Activated naive CD4-positive, alpha-beta T cell (primary cell): ENCODE measurements at places on chromosomes 2 and 18.

DNA sequence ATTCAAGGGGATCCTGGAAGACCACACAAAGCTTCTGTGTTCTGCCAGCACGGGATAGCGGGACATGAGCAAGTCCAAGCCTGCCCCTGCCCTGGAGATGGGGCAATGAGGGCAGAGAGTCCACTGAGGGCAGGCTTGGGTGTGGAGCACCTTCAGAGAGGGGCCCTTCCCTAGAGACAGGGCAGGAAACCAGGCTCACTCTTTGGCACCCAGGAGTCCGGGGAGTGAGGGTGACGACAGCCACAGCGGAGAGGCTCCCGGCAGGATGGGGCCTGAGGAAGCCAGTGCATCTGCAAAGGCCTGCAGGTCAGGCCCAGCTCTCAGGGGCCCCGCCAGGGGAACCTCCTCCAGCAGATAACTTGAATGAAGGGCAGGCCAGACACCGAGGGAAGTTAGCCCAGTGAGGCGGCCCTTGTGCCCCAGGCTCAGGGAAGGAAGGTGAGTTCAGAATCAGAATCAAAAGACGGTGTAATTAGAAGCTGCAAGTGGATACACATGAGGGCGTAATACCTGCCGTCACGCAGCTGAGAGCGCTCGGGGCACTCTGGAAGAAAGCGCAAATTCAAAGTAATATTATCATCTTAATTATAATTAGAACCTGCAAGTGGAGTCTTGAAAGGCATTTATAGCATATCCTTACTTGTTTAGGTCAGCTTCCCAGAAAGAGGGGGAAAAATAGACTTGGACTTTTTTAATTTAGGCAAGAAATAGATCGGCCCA is 142.6 kb upstream of the LGALSL start:
- no peak for DNase-seq

DNA sequence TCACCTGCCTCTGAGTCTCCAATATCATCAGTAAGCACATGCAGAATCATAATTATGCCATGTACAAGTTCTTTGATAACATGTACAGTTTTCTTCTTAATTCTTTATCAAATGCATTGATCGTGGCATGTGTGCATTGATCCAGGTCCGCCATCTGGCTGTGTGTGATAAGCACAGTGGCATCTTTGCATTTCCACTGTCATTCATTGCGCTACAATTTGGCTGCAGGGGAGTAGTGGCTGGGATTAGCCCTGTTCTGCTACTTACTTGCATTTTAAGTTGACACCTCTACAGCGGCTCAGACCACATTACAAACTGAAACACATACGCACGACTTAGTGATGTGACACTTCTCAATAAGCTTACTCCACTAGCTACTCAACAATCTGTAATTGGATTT is 83.6 kb upstream of the OTX1 start:
- DNase-seq, result no peak

- DNase-seq, result no peak
Observed at GRCh38 chr2:223625652-223626051, 23.5 kb upstream of the SCG2 start.

GRCh38 chr2:2913601-2914120 is 464.0 kb downstream of the EIPR1 start:
- DNase-seq, result no peak

DNA sequence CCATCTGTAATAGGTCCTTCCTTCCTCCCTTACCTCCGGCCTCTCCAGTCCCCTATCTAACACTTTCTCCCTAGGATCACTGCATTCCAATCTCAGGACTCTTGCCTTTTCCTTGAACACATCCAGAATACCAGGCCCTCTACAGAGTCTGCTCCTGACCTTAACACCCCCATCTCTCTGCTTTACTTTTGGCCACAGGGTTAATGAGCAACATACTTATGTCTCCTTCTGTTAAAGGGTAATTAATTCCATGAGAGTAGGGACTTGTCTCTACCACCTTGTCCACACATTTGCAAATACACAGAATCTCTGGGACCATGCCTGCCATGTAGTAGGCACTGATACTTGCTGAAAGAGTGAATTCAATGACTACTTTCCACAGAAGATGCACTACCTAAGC is 94.9 kb downstream of the COBLL1 start:
- no peak for DNase-seq

DNA sequence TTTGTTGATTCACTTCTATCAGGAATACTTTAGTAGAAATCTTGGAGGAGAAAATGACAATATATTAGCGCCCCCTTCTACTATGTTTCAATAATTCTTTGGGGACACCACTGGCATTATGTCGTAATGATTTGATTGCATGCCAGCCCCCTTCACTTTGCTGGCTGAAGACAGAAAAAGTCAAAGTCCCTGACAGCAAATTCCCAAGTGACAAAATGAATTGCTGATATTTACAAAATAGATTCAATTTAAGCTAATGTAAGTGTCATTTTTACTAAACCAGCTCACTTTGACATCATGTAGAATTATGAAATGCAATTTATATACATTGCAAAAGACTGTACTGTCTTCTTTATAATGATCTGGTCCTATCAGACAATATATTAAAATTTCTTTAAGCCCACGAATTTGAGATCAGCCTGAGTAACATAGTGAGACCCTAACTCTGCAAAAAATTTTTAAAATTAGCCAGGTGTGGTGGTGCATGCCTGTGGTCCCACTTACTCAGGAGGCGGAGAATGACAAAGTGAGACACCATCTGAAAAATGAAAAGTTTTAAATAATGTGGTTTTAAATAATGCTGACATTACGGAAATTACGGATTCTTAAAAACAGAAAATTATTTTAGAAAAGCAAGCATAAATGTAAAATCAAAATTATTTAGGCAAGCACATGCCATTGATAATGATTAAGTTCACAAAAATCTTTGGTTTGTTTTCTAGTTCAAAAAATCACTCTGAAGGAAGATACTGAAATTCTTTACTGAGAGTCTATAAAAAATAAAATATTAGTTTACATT is 520.1 kb upstream of the PKDCC start:
- no peak for DNase-seq

GRCh38 chr2:132392221-132392620 is 24.4 kb upstream of the GPR39 start:
- no peak for DNase-seq

DNA sequence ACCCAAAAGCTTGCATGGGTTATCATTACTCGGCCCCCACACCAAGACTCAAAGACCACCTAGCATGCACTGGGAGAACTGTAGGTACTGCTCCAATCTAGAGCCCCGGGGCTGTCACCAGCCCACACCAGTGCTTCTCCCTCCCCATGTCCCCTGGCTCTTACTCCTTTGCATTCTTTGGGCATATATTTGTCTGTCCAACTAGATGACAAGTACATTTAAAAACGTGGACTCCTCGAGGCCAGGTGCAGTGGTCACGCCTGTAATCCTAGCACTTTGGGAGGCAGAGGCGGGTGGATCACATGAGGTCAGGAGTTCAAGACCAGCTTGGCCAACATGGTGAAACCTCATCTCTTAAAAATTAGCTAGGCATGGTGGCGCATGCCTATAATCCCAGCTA is 7.8 kb downstream of the AFG3L2 start:
- no peak for DNase-seq

GRCh38 chr2:156229724-156230362 is 102.7 kb downstream of the NR4A2 start:
- no peak for DNase-seq

GRCh38 chr18:2625217-2625616 is 30.3 kb upstream of the SMCHD1 start:
- DNase-seq, result no peak

DNA sequence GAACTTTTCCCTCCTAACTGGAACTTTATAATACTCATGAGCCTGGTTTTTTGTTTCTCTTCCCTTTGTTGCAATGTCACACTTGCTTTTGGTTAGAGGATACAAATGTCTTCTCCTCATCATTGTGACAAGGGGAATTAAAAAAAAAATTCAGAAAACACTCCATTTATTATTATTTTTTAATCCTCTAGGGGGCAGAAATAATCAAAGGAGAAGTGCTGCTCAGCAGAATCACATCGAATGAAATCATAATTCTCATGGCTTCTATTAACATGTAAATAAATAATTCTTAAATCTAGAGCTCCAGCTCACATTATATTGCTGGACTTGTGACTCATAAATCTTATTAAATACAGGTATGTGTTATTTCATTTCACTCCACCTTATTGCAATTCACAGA is 273.8 kb downstream of the TRIB2 start:
- no peak for DNase-seq

DNA sequence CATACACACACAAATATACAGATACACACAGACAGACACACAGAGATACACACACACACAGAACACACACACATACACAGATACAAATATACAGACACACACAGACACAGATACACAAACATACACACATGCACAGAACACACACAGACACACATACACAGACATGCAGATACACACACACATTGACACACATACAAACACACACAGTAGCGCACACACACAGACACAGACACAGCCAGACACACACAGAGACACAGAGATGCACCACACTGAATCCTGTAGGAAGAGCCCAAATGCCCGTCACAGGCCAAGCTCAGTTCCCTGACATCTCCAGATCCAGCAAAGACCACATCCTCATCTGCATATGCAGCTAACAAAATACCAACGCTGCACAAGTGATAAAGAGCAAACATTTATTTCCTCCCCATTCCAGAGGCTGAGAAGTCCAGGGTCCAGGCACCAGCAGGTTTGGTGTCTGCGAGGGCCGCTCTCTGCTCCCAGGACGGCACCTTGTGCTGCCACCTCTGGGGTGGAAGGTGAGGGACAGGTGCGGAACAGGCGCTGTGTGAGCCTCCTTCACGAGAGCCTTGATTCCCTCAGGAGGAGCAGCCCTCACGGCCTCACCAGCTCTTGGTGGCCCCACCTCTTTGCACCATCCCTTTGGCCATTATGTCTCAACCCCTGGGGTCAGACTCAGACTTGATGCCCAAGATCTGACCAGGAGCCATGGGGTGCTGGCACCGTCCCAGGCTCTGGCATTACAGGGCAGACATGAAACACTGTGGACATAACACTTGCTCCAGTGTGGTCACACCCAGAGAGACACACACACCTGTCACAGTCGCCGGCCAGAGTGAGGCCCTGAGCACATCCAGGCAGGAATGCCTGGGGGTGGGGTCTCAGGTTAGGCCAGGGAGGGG is 108.7 kb downstream of the NDUFA10 start:
- no peak for DNase-seq

- DNase-seq, result no peak
Observed at GRCh38 chr2:171557363-171557762, 35.1 kb downstream of the CYBRD1 start.

DNA sequence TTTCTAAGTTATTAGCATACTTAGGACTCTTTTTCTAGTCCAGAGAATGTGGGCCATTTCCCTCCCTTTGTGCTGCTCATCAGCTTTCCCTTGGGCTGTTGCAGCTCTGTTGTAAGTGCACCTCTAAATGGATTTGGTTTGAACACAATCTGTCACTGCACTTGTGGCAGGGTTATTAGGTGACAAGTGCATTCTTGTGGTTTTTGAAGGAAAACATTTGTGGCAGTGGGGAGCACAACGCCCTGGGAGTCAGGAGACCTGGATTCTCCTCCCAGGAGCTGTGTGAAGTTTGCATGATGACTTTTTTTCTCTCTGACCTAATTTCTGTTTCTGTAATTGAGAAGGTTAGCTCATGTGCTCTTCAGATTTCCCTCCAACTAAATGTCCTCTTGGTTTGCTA is 630.9 kb upstream of the FAM98A start:
- no peak for DNase-seq

DNA sequence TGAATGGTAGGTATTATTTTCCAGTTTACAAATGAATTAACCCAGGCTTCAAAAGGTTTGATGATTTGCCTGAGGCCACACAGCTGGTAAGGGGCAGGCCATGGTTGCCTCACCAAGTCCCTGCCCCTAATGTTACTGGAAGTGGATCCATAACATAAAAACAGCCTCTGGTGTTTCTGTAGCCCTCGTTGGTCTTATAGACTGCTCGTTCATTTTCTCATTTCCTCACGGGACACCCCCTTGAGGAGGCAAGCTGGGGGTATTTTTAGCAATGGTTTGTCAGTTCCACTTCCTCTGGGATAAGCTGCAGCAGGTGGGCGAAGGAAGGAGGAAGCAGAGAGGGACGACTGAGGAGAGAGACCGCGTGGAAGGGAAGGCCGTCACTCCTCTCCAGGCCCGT is 32.9 kb upstream of the NDUFV2 start:
- no peak for DNase-seq

DNA sequence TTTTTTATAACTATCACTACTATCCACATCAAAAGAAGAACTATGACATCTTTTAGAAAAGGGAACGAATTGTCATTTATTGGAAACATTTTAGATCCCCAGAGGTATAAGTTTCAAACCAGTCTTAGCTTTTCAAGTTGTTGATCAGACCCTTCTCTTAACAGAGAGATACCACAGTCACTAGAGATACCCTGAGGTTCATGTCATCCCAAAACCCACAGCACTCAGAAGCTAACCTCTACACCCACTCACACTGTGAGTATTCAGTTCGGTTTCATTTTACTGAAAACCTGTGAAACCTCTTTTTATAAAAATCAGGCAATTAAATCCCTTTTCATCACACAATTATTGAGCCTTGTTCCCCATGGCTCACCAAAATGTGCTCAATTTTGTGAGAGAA is 156.2 kb downstream of the DTNA start:
- DNase-seq, result no peak

DNA sequence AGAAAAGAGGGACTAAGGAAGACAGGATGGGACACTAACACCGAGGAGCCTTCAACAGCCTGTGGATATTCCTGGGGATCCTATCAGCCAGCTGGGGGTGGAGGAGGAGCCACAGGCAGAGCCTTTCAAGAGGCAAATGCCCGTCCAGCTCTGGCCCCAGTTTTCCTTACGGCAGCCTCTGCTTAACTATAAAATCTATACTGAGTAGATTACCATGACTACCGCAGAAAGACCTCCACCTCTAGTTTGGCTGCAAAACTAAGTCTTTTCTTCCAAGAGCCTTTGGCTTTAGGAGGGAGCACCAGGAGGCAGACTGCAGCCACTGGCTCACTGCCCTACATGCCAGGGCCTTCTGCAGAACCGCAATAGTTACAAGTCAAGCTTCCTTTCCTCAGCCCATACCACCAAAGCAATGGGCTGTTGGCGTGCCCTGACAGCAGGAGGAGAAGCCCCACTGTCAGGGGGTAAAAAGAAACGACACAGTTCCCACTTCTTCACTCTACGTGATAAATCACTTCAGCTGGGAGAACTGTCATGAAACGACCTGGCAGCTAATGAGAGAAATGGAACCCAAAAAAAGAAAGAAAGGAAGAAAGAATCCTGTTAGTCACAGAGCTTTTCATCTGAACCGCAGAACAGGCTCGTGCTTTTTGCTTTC is 25.1 kb upstream of the CREB1 start:
- DNase-seq, result no peak

GRCh38 chr2:67854798-67855197 is 208.0 kb downstream of the C1D start:
- DNase-seq, result no peak
